Adipocyte (in vitro differentiated cells): ENCODE measurements at places on chromosomes 1 and 21.
A peak's percentile ranks its signal among the peaks of the same experiment; 100 is the strongest.

DNA sequence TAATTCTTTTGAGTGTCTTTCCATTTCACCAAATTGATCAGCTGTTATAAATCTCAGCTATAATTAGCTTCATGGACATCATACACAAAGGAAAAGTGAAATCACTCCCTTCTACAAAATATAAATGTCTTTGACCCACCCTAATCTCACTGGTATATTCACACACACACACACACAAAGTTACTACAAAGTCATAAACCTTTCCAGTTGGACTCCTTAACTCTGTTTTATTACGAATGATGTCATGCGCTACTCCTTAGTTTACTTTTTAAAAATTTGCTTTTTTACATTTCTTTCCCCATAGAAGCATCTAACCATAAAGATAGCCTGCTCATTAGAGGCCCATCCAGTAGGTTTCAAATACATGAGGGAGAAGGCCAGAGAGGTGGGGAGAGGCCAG lies 103.0 kb downstream of the SLC30A10 start:
- DNase-seq: no peak

GRCh38 chr1:202200112-202200548 lies 6.5 kb downstream of the LGR6 start:
- DNase-seq: no peak

DNA sequence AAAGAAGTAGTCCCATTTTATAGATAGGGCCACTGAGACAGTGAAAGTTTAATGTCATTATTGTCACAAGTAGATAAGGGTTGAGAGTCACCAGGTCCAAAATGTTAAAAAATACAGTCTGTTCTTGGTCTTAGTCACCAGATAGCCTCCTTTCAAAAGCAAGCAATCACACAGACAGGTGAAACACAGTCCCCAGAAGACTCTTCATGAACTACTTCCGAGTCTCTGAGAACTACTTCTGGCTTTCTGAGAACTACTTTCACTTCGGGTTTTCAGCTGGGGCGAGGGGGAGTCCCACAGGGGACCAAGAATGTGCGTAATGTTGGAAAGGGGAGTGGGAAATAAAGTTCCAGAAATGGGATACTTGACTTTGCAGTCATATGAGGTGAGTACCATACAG lies 143.2 kb downstream of the HHIPL2 start:
- DNase-seq: no peak

- DNase-seq: no peak
Observed at GRCh38 chr1:6450005-6450450, 15.9 kb downstream of the TNFRSF25 start.

- peak; percentile 6 for DNase-seq
Observed at GRCh38 chr1:112325504-112325903, 70.5 kb upstream of the CTTNBP2NL start.

GRCh38 chr1:150479927-150480352 lies 7.3 kb upstream of the TARS2 start:
- no peak for DNase-seq

DNA sequence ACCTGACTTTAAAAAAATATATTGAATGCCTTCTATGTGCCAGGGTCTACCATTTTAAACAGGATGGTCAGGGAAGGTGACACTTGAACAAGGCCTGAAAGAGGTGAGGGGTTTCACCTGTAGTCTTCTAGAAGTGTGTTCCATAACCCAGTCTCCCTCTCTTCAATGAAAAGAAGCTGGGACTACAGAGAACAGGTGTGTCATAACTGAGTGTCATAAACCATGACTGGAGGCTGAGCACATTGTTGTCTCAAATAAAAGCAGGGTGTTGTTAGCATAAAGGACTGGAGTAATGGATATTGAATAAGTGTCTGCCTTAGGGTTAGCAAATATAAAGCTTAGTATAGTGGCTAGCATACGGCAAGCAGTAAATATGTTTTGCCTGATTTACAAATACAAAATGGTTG lies 65.4 kb downstream of the SYDE2 start:
- no peak for DNase-seq

- DNase-seq: no peak
Observed at GRCh38 chr1:211169353-211169752, 35.4 kb upstream of the KCNH1 start.

DNA sequence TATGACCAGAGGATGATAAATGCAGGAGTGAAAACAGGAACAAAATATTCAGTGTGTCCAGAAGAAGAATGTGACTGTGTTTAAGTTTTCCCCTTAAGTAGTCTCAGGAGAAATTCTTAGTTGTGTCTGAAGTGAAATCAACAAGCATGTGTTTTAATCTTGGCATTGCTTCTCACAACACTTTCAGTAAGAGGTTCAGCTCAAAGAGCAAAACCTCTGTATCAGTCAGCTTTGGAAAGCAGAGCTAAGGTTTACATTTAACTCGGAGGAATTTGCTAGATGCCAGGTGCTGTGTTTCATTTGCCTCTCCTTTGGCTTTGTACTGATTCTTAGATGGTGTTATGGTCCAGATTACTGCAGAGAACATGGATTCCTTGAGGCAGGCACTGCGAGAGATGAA lies 28.6 kb downstream of the CC2D1B start:
- DNase-seq: no peak

DNA sequence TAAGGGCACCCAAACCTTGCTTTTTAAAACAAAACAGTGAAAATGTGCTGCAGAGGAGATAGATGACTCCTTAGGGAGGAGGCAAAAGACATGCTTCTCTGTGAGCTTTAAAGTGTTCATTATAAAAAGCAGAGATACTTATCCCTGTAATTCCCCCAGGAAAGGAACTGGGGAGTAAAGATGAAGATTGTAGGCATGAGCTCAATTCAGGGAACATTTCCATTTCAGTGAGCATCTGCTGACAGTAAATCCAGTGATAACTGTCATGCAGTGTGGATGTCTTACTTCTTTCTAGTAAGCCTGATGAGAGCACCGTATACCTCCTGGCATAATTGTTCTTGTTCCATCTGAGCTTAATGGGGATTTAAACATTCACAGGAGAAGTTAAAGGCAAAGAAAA lies 1296.5 kb downstream of the MRPL39 start:
- DNase-seq: no peak

GRCh38 chr1:15352128-15352957 lies 57.3 kb upstream of the EFHD2 start:
- DNase-seq: peak; percentile 35

DNA sequence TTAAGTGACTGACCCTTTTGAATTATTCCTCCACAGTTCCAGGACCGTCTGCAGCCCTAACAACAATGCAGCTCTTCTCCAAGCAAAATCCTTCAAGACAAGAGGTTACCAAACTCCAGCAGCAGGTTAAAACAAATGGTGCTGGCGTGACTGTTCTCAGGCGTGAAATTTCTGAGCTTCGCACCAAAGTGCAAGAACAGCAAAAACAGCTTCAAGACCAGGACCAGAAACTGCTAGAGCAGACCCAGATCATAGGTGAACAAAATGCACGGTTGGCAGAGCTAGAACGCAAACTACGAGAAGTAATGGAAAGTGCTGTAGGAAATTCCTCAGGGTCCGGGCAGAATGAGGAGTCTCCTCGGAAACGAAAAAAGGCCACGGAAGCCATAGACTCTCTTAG lies 25.7 kb upstream of the DEGS1 start:
- DNase-seq: no peak

DNA sequence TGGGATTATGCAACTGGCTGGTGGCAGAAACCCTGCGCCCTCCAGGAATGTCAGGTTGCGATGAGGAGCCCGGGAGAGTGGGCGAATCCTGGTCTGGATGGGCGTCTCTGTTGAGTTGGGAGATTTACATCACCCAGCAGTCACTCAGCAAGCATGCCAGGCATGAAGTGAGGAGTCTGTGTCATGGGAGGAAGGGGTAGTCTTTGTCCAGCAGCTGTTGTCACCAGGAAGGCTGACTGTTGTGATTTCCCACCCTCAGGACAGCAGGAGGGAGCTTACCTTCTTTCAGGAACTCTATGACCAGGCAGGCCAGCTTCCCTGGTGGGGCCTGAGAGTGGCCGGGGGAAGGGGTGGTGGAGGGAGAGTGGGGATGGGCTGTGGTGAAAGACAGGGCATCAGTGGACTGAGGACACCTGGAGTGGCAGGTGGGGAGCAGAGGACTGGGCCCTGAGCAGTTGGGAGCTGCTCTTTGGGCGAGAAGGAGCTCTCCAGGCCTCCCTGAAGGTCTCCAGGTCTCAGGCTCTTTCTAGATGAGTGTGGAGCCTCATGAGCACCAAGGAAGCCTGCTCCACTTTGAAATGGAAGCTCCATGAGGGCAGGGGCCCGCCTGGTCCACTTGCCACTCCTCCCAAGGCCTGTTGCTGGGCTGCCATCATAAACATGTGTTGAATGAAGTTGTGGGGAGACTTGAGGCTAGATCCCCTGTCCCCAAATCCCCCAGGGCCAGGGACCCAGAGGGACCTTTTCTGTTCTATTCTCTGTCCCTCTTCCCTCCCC lies 21.3 kb upstream of the PKP1 start:
- no peak for DNase-seq

DNA sequence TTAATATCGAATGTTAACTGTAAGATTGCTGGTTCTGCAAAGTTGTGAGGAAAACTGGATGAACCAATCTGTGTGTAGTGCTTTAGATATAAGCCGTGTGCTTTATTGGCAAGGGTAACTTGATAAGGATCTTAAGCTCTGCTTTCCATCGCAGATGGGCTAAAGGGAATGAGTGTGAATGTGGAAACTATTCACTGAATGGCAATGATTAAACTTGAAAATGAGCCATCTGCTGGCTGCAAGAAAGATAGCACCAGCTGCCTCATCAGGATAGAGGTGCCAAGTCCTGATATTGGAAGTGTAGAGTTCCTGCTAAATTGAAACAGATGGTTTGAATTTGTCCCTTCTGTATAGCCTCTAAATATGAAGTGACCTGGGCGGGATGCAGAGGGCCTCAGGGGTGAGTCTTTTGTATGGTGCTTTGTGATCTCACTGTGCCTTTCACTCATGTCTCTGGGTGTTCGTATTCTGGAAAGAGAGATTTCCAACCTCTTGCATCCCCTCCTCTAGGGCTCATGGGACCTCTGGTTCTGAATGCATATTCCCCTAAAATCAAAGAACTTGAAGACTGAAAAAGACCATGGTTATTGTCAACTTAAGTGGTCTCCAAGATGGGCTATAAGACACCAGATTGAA lies 9.2 kb downstream of the FCRL3 start:
- peak; percentile 56 for DNase-seq

DNA sequence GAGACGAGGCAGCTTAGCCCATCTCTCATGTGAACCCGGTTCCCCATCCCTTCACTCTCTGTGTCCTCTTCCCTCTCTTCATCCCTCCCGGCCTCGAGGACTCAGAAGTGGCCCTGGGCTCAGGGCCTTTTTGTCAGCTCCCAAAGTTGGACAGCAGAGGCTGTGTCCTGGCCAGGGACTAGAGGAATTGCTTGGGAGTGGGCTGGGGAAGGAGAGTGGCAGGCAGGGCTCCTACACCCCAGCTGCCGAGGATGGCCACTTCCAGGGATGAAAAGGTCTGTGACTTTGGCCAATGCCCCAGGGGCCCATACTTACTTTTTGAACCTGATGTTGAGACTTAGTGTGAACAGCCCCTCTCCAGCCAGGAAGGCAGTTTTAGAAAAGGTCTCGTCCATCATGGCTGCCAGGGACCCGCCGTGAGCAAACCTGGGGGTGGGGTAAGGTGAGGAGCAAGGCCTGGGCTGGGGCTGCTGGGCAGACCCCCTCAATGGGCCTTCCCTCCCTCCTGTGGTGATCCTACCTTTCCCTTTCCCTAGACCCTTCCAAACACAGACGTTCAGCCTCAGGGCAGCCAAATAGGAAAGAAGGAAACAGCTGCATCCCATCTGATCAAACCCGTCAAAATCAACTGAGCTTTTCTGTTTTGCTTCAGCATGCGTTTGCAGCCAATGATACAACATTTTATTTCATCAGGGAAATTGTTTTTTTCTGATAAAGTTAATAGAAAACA lies 5.5 kb downstream of the THEM5 start:
- no peak for DNase-seq

GRCh38 chr21:16536643-16537434 lies 807.1 kb downstream of the USP25 start:
- no peak for DNase-seq

DNA sequence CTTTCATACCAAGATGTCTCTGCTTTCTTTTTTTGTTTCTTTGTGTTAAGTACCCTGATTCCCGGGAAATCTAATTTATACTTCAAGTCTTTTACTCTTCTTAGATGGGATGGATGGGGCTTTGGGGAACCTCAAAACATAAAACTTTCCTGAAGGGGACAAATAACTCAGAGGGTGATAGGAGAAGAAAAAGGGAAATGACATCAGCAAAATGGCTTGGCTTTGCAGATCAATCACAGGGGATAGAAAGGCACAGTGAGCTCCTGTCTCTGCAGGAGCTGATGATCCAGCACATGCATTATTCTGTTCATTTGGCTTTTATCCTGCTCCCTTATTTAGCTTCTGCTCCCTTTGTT lies 1.4 kb upstream of the CA14 start:
- no peak for DNase-seq

GRCh38 chr1:89363196-89363595 lies 663 bp upstream of the GBP6 start:
- DNase-seq: peak; percentile 39

DNA sequence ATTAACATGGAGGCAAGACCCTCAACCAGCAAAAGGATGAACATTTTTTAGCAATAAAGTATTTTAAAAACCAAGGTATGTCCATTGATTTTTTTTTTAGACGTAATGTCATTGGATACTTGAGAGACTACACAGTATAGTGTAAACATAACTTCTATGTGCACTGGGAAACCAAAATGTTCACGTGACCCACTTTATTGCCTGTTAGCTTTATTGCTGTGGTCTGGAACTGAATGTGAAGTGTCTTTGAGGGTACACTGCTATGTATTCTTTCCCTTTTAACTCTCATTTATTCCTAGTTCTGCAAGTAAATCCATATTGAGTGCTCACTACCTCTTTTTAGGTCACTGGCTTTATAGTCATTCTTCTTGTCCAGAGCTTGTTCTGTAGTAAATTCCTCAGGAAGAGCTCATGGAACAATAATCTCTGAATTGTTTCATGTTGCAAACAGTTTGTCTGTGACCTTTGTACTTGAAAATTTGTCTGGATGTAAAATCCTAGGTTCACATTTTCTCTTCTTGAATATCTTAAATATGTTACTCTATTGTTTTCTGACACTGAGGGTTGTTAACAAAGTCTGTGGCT lies 20.6 kb downstream of the ABCD3 start:
- DNase-seq: peak; percentile 32

DNA sequence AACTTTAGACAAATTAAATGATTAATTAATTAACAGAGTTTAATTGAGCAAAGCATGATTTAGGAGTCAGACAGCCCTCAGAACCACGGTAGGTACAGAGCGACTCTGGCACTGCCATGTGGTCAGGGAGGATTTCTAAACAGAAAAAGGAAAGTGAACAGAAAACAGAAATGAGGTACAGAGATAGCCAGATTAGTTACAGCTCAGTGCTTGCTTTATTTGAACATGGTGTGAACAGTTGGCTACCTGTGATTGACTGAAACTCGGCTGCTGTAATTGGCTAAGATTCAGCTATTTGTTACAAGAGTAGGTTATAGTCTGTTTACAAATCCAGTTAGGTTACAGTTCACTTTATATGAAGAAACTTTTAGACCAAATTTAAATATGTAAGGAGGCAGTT lies 163.0 kb upstream of the TNR start:
- DNase-seq: no peak

- no peak for DNase-seq
Observed at GRCh38 chr1:12450090-12450755, 167.8 kb downstream of the DHRS3 start.

GRCh38 chr1:227944931-227945890 lies 2.5 kb downstream of the WNT9A start:
- no peak for DNase-seq

GRCh38 chr1:212610575-212610967 lies 2.0 kb downstream of the ATF3 start:
- no peak for DNase-seq

- DNase-seq: no peak
Observed at GRCh38 chr1:233514946-233515391, 98.9 kb upstream of the KCNK1 start.
